ENCODE measurements at places on chromosomes 12 and 14.

DNA sequence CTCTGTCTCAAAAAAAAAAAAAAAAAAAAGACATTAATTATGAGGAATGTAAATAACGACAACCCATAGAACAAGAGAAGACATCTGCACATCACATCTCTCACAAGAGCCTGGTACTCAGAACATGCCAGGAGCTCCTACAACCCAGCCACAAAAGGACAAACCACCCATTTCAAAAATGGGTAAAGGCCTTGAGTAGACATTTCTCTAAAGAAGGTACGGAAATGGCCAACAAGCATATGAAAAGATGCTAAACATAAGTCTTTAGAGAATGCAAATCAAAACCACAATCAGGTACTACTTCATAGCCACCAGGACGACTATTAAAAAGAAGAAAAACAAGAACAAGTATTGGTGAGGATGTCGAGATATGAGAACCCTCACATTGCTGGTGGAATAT is 13.3 kb downstream of the AMN start:
- no peak for DNase-seq

- no peak for DNase-seq
These were observed 493.8 kb downstream of the FUT8 start for GRCh38 chr14:65906344-65906743.

DNA sequence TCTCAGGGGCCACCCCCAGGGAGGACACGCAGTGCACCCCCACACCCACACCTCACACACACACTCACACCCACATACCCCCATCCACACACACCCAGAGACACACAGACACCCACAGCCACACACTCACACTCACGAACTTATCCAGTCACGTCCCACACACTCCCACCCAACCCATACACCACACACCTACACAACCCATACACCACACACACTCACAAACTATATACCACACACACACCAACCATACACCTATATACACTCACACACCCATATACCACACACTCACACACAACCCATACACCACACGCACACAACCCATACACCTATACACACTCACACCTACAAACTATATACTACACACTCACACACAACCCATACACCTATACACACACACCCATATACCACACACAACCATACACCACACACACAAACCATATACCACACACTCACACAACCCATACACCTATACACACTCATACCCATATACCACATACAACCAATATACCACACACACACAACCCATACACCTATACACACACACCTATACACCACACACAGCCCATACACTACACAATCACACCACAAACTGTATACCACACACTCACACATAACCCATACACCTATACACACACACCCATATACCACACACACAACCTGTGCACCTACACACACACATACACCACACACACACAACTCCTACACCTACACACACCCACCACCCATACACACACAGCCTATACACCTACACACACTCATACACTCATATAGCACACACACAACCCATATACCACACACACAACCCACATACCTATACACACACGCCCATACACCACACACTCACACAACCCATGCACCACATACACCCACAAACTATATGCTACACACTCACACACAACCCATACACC is 42.7 kb downstream of the TMEM121 start:
- no peak for DNase-seq

DNA sequence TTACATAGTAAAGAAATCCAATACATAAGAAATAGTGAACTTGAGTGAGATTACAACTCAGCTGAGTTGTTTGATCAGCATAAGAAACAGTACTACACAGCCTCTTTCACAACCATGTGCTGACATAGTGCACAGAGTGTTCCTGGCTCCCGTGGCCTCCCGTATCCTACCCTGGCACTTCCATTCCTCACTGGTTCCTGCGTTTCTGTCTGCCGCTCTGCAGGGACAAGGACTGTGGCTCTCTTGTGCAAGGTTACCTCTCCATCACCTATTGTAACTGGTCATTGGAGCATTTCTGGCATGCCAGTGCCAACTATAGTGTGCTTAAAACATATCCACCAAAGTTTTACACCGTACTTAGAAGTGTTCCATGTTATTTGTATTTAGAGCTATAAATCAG is 46.3 kb upstream of the PCED1B start:
- DNase-seq = no peak

DNA sequence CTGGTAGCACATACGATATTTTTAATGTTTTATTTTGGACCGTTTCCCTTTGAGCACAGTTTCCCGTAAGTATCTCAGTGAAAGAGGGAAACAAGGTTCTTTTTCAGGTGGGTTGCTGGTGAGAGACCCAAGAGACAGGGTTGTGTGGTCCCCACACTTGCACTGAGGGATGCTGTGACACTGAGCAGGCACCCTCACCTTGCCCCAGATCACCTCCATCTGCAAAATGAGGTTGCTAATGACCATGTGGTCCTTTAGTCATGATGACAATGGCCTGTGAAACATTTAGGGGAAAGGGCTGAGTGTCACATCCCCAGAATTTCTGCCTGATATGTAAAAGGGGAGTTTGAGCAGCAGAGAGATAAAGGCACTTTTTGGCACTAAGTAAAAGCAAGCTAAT is 4.3 kb downstream of the CCND2 start:
- DNase-seq = no peak

GRCh38 chr12:91513313-91513712 is 330.7 kb upstream of the DCN start:
- DNase-seq = no peak

DNA sequence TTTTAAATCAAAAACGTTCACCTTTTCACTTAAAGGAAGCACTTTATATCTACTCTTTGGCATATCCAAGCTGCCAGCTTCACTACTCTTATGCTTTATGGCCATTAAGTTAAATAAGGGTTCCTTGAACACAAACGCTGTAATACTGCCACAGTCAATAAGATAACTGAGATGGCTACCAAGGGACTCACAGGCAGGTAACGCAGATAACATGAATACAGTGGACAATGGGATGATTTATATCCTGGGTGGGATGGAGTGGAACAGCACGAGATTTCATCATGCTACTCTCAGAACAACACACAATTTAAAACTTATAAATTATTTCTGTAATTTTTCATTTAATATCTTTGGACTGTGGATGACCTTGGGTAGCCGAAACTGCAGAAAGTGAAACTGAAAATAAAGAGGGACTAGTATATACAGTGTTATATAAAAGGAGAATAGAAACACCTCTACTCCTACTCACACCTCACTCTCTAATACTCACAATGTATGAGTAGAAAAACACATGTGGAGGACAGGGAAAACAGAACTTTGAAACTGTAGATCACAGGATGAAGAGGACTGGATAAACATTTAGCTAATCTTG is 367.3 kb downstream of the C12orf50 start:
- DNase-seq = no peak

GRCh38 chr14:81450100-81450531 is 50.0 kb upstream of the STON2 start:
- no peak for DNase-seq
